ENCODE measurements at places on chromosomes 4 and X.

DNA sequence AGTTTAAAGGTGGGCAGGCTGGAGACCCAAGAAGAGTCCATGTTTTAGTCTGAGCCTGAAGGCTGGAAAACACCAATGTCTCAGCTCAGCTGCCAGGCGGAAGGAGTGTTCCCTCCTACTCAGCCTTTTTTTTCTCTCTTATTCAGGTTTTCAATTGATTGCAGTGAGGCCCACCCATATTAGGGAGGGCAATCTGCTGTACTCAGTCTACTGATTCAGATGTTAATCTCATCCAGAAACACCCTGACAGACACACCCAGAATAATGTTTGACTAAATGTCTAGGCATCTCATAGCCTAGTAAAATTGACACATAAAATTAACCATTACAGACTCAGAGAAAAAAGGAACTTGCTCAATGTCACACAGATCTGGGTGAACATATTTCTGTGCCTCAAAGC lies 347.1 kb downstream of the GBA3 start:
- DNase-seq, result peak; percentile 14

- no peak for DNase-seq
These were observed 70.9 kb downstream of the MAGEB5 start for GRCh38 chrX:26286836-26287235.

- DNase-seq, result no peak
These were observed 1.0 kb downstream of the LAMP2 start for GRCh38 chrX:120468071-120468470.

DNA sequence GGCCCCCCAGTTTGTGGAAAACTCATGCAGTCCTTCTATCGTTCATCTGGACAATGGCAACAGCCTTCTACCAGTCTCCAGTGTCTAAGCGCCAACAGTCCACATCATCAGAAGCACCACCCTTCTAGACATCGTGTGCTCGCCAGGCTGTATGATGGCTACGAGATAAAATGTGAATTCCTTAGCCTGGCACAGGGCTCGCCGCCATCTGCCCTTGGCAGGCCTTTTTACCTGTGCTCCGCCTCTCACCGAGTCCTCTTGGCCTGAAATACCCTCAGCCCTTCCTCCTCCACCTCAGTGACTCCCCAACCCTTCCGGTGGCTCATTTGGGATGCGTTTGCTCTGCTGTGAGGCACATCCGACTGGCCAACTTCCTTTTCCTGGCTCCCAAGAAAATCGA lies 15.9 kb upstream of the STS start:
- no peak for DNase-seq

DNA sequence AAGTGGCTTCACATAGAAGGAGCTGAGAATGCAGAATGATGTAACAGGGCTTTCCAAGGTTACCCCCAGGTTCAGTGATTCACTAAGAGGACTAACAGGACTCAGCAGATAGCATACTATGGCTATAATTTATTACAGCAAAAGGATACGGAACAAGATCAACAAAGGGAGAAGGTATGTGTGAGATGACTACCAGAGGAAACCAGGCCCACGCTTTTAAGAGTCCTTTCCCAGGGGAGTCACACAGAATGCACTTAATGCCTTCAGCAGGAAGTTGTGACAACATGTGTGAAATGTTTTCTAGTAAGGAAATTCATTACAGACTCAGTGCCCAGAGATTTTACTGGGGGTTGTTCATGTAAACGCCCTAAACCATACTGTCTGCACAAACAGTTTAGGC lies 373.6 kb upstream of the MAGEB2 start:
- peak; percentile 0 for DNase-seq

- peak; percentile 78 for DNase-seq
These were observed 32.1 kb downstream of the ZGRF1 start for GRCh38 chr4:112604589-112604988.

Measured in astrocyte of the hippocampus (primary cell).